ENCODE measurements at places on chromosomes 6 and 20.

- DNase-seq: no peak
These were observed 50.0 kb upstream of the PTPN1 start for GRCh38 chr20:50460115-50460607.

DNA sequence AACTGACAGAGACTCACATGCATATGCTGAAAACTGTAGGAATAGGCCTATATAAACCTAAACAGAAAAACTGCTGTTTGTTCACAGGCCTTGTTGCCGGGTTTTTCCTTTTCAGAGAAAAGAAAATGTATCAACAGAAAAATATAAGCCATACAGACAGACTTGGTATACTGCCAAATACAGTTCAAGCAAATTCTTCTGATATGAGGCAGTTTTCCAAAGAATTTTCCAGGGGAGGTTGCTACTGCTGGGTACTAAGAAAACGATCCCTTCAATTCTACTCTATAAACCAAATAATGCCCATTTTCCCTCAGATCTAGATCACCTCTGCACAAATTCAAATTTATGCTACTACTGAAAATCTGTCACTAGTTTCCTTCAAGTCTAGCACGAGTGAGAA lies 59.4 kb downstream of the ME1 start:
- DNase-seq: no peak

DNA sequence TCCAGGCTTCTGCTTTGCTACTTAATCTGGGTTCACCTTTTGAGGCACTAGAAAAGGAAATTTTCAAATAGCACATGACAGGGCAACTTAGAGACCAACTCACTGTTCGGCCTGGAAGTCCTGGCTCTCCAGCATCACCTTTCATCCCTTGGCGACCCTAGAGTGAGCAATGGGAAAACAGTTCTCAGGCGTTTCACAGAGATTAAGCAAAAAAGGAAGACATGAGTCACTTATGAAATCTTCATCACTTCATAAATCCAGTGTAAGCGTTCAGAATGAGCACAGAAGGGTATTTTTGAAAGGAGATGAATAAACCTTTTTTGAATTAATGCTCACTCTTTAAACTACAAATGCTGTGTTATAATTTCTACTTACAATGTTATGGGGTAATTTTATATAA lies 104.0 kb downstream of the COL12A1 start:
- DNase-seq: no peak

DNA sequence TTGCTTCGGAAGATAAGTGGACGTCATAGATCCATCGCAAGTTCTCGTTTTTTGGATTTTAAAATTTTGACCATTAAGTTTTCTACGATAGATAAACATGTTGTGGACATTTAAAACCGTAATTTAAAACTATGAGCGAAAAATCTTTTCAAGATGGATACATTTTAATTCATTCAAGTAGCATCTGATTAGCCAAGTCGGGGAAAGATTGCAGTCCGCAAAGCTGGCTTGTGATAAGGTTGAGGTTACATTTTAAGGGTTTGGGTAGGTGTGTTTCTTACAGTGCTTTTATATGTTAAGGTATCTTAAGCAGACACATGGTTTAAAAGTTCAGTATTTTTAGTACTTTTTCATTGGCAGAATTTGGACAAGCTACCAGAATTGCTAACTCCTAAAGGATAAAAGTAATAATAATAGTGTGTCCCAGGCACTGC lies 1.2 kb downstream of the WTAP start:
- DNase-seq: no peak

Data from omental fat pad (tissue), 4 donors.